ENCODE measurements at places on chromosomes 7 and 10.

DNA sequence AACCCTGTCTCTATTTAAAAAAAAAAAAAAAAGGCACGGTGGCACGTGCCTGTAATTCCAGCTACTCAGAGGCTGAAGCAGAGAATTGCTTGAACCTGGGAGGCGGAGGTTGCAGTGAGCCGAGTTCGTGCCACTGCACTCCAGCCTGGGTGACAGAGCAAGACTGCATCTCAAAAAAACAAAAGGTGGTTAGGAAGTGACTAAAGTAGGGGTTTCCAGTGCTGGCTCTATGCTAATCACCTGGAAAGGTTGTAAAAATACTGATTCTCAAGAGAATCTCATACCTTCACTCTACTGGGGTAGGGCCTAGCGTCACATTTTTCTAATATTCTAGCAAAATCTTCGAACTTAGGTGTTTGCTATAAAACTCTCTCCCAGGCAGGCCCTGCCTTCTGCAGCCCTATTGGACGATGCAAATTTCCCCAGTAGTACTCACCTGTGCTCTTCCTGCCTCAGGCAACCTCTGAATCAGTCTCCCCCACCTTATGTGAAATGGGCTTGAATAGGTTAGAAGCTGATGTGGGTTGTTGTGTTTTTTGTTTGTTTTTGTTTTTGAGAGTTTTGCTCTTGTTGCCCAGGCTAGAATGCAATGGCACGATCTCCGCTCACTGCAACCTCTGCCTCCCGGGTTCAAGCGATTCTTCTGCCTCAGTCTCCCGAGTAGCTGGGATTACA lies 3.5 kb downstream of the ZP3 start:
- DNase-seq, result no peak

DNA sequence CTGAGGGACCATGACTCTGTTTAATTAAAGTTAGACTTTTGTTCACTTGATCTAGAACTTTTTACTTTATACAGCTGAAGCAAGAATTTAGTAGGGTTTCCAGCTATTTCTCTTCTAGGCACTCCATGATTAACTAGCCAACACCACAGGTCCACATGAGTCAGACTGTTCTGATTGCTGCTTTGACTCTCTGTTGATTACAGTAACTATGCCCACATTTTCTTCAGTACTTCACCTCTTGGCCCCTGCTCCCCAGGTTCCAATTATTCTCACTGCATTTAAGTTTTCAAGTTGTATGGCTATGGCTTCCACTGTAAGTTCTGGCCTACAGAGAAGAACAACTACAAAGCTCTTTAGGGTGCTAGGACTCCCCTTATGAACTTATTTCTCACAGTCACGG lies 737.2 kb upstream of the IGFBP3 start:
- no peak for DNase-seq

GRCh38 chr10:14648005-14648765 lies 126.5 kb downstream of the FAM107B start:
- peak; percentile 76 for DNase-seq

GRCh38 chr7:42082144-42082543 lies 154.9 kb downstream of the GLI3 start:
- no peak for DNase-seq

- DNase-seq, result no peak
These were observed 34.3 kb upstream of the HERPUD2 start for GRCh38 chr7:35729061-35729783.

GRCh38 chr10:79190740-79191261 lies 122.0 kb downstream of the ZMIZ1 start:
- DNase-seq, result no peak

- no peak for DNase-seq
These were observed 8.5 kb downstream of the NT5C2 start for GRCh38 chr10:103184615-103185014.

GRCh38 chr7:332646-333392 lies 42.8 kb downstream of the FOXL3 start:
- DNase-seq, result peak; percentile 97

DNA sequence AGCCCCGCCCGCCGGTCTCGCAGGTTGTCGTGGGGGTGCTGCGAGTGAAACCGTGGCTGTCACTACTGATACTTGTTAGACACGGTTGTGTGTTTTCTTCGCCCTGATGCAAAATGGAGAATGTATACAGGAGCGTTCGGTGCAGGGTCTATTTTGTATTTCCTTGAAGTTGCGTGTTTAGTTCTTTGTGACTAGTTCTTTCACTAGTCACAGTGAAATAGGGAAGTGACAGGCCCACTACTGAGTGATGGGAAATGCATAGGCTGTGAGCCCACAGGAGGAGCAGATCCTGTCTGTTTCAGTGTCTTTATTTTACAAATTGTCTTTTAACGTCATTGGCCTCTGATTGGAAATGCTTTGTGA lies 675 bp downstream of the ABRAXAS2 start:
- DNase-seq, result no peak

DNA sequence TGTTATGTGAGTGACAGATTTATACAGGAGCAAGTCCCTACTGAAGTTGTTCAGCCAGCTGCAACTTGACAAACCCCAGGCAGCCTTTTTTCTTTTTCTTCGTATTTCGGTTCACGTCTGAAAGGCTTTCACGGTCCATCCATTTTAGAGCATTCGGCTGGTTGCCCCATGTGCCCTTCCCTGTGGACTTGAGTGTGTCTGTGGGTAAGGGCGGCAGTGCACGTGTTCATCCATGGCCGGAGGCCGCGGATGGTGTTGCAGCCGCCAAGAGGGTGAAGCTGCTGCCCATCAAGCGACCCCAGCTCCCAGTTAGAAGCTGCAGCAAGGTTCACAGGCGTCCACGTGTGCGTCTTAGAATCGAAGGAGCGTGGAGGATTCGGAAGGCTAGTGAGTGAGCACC lies 35.9 kb downstream of the PPP2R2D start:
- DNase-seq, result peak; percentile 16
